ENCODE measurements at places on chromosomes 12 and 14. TPM values are rescaled to one million over a fixed set of nuclear protein-coding genes. Genes with fewer than 3 reads are reported as not detected.

CLEC2B gene
- 8.6 TPM for total RNA-seq

CCDC175 gene
- total RNA-seq, result not detected

KCNJ8 gene
- 21.7 TPM for total RNA-seq

KRT81 gene
- total RNA-seq, result not detected

EIF2S3B gene
- 0.41 TPM for total RNA-seq

IL22 gene
- not detected for total RNA-seq

LHX5 gene
- total RNA-seq, result not detected

ACSM4 gene
- not detected for total RNA-seq

MIPOL1 gene
- total RNA-seq, result 9.0 TPM

C12orf50 gene
- not detected for total RNA-seq

DEPDC4 gene
- total RNA-seq, result 0.53 TPM

DNM1L gene
- total RNA-seq, result 55.6 TPM

KSR2 gene
- total RNA-seq, result 0.05 TPM

DNA sequence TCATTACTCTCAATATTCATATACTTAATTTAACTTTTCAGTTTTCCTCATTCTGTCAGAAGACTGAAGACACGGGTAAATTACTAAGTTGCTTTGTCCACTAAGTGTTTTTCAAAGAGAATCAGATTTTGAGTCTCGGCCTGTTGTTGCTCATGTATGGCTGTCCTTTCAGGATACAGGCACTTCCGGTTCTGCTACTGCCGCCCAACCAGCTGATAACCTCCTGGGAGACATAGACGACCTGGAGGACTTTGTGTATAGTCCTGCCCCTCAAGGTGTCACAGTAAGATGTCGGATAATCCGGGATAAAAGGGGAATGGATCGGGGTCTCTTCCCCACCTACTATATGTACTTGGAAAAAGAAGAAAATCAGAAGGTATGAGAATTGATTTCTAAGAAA is 28.3 kb upstream of the TEAD4 start:
- no peak for DNase-seq

- no peak for DNase-seq
These were observed 22.4 kb upstream of the SERPINA6 start for GRCh38 chr14:94345344-94346064.

- no peak for DNase-seq
These were observed 21.3 kb downstream of the YBX3 start for GRCh38 chr12:10701843-10702242.

- DNase-seq, result no peak
These were observed 274.3 kb downstream of the RPL10L start for GRCh38 chr14:46377305-46377704.

GRCh38 chr14:58119381-58119780 is 32.6 kb downstream of the ARMH4 start:
- DNase-seq, result no peak

DNA sequence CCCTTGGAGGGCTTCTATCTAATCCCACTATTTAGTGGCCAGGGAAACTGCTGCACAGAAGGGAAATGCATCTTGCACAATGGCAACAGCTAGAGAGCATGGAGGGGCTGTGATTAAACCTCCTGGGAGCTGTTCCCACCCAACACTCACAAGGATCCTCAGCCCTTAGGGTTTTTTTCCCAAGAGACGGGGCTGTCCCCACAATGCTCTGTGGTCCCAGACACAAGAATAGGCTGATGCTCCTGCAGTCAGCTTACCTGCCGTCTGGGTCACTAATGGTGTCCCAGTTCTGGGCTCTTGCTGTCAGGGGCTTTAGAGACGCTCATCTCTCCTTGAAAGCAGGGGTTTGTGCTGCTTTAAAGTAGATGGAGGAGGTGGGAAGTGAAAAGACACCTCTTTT is 4.6 kb downstream of the SERPINA1 start:
- no peak for DNase-seq

- no peak for DNase-seq
These were observed 174.7 kb downstream of the SSPN start for GRCh38 chr12:26370098-26370497.

DNA sequence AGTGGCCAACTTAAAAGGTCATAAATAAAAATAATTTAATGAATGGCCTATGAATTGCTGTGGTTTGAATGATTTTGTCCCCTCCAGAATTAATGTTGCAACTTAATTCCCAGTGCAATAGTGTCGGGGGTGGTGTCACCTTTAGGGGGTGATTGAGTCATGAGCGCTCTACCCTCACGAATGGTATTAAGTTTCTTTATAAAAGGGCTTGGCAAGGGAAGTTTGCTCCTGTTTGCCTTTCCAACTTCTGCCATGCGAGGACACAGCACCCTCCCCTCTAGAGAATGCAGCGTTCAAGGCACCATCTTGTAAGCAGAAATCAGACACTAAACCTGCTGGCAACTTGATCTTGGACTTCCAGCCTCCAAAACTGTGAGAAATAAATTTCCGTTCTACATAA is 253.3 kb downstream of the ATXN7L3B start:
- DNase-seq, result no peak

DNA sequence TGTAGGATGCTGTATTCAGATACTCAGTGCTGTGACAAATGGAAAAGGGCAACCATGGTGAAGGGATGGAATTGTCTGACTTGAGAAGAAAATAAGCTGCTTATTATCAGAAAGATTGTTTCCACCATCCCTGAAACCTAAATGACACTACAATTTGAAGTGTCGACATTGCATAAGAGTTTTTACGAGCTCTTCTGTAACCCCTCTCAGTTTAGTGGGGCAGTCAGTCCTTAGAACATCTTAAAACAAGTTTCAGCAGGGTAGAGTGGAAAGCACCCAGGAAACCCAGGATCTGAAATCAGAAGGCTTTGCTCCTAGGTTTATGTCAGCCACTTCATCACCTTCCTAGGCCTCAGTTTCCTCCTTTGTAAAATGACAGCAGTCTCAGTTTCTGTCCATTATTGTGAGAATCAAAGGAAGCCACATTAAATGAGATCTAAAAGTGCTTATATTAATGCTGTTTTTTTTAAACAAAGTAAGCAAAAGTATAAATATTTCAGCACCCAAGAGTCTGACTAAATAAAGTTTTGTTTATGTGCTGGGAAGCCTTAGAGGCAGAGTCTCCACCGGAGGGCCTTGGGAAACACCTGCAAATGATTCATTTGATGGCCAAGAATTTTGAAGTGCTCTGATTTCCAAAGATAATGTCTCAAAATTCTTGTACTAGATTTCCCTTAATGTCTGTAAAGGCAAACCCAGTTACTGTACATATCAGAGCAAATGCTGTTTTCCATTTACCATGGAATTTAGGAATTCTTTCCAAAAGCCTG is 1.8 kb downstream of the IFT43 start:
- no peak for DNase-seq

DNA sequence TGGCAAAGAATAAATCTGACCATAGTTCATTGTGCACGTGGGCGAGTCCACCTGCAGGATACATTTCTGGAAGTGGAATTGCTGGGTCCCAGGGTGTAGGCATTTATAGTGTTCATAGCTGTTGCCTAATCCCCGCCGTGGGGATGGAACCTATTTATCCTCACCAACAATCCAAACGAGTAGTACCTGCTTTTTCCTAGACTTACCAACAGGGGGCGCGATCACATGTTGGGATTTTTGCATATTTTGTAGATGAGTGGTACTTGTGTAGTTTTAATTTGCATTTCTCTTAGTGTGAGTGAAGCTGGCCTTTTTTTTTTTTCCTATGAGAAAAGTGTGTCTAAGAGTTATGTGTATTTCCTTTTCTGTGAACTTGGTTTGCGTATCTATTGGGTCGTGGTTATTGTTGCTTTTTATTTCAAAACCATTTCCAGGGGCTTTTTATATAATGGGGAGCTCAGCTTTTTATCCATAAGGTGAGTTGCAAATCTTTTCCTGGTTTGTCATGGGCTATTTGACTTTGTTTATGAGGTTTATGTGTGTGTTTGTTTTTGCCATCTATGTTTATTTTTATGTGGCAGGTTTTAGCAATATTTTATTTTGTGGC is 67.2 kb downstream of the CCDC92 start:
- DNase-seq, result peak; percentile 49

GRCh38 chr12:50517421-50518048 is 12.8 kb downstream of the DIP2B start:
- DNase-seq, result no peak

- peak; percentile 44 for DNase-seq
These were observed 177.9 kb downstream of the ETV6 start for GRCh38 chr12:11827091-11828061.

- no peak for DNase-seq
These were observed 374.2 kb downstream of the PRKD1 start for GRCh38 chr14:29553427-29553826.

DNA sequence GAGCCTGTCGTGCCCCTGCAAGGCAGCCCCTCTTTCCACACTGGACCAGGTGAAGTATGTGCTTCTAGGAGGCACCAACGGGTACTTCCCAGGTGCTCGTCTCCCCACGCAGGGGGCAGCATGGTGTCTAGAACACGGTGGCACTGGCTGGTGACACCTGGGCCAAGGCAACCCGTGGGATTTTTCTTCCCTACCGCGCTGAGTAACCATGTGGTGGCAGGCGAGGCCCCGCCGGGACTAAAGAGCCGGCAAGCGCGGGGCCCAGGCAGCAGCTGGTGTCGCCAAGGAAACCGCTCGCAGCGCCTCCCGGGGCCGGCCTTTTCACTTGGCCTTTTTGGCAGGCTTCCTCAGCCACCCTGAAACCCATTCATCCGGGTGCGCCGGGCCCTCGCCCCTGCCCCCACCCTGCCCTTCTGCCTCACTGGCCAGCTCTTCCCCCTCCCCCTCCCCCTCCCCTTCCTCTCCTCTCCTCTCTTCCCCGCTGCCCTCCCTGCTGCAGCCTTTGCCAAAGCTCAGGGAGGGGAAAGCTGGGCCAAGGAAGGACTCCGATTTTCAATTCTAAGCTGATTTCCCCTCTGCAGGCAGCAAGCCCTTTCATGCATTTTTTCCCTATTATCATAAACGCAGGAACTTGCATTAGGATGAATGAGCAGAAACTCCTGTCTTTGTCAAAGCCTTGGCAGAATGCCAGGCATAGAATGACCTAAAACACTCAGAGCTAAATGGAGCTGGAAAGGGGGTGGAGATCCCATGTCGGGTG is 81.2 kb downstream of the IRF2BPL start:
- DNase-seq, result peak; percentile 89

GRCh38 chr12:29286081-29286790 is 94.7 kb downstream of the ERGIC2 start:
- no peak for DNase-seq

GRCh38 chr12:53053218-53054111 is 3.6 kb downstream of the TNS2 start:
- DNase-seq, result peak; percentile 58

DNA sequence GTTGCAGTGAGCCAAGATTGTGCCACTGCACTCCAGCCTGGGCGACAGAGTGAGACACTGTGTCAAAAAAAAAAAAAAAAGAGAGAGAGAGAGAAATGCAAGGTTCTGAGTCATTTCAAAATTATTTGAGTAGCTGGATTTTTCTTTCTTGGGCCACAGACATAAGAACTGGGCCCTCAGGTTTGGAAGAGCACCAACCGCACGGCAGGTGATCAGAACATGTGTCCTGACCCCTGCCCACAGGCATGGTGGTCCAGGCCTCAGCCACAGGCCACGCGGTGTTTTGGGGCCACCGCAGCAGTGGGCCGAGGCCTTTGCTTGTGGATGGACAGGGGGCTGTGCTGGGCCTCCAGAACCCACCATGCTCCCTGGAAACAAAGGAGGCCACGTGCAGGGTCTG is 126.7 kb downstream of the CALM1 start:
- DNase-seq, result no peak

DNA sequence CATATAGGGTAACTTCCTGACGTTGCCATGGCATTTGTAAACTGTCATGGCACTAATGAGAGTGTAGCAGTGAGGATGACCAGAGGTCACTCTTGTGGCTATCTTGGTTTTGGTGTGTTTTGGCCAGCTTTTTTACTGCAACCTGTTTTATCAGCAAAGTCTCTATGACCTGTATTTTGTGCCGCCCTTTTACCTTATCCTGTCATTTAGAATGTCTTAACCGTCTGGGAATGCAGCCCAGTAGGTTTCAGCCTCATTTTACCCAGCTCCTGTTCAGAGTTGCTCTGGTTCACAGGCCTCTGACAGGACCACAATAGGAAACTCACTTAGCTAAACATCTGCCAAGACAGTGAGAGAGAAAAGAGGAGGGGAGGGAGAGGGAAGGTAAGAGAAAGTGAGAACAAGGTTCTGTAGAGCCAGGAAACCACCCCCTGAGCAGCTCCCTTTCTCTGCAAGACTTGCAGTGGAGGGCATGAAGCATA is 64.8 kb upstream of the PLEKHG3 start:
- no peak for DNase-seq

- DNase-seq, result no peak
These were observed 411.2 kb downstream of the DAD1 start for GRCh38 chr14:22177870-22178269.

GRCh38 chr12:124432376-124432775 is 135.0 kb downstream of the NCOR2 start:
- DNase-seq, result no peak

Data from left cardiac atrium (tissue), 4 donors.